ENCODE measurements at places on chromosomes 11 and 22.

DNA sequence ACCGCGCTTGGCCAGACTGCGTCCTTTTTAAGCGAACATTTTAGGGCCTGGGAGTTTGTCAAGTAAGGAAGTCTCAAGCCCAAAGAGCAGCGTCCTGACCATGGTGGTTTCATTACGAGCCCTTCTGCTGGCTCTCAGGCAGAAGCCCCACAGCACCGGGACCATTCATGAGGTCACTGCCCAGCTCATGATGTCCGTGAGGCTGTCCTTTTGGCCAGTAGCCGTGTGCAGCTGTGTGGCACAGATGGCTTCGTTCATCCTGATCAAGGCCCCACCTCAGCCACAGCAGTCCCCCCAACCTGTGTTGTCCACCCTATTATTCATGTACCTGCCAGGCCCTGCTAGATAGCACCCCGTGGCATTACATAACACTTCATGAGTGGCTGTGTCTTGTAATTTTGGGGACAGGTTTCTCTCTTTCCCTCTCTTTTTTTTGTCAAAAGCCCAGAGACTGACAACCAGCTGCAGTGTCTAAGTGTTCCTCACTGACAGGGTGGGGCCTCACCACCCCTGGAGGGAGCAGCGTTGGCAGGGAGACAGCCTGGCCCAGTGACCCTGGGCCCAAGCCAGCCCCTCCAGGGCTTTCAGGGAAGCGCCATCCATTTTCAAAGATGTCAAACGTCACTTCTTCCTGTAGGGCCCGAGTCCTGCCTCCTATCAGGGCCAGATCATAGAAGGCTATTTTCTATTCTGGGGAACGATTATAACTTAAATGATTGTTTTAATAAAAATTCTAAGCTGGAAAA is 21.8 kb upstream of the CABP7 start:
- DNase-seq: no peak

DNA sequence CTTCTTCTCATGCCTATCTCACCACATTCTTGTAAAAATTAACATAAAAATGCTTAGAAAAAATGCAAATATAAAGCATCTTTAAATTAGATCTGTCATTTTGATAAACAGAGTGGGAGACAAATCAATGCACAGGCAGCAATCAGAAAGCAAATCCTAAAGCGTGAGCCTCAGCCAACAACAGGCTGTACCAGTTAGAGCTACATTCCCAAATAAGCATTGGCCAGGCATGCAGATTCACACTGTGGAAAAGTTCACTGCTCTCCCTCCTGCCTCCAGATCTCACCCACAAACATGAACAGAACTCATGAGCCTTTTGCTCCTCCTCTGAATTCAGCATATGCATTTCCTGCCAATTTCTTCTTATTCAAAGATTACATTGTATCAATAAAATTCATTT is 115.2 kb upstream of the FAT3 start:
- DNase-seq: no peak

- DNase-seq: no peak
These were observed 3.9 kb upstream of the SCN2B start for GRCh38 chr11:118180300-118180703.

GRCh38 chr22:43928908-43929307 is 5.3 kb downstream of the PNPLA3 start:
- DNase-seq: no peak

DNA sequence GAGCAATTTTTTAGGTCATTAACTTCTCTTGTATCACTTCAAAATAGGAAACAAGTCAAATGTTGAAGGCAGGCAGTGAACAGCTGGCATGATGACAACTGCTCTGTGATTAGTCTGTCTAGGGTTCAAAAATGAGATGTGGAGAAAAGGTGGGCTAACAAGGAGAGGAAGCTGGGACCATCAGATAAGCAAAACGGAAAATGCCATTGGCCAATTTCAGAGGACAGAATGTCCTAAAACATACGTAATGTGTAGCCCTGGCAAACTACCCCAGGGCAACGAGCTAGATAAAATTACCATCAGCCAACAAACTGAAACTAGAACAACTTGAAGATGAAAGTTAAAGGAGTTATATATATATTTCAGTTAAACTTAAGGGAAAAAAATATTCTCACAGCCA is 93.2 kb downstream of the RELT start:
- peak; percentile 27 for DNase-seq

DNA sequence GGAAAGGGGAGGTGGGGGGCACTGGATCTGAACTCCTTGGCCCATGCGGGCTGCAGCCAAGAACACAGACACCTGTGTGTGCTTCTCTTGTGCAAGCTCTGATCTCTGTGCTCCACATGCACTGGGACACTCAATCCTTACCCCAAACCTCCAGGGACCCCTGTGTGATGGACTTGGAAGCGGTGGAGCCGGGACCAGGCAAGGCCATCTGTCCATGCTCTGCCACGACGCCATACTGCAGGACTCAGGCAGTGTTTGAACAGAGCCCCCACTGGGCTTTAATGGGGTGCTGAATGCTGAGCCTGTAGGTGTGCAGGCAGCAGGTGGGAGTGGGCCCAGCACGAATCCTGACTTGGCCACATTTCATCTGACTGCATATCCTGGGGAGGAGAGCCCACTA is 23.4 kb downstream of the PPM1F start:
- no peak for DNase-seq

All from pulmonary artery endothelial cell (primary cell).